ENCODE measurements at places on chromosomes 1 and 21.
A peak's percentile ranks its signal among the peaks of the same experiment; 100 is the strongest.

DNA sequence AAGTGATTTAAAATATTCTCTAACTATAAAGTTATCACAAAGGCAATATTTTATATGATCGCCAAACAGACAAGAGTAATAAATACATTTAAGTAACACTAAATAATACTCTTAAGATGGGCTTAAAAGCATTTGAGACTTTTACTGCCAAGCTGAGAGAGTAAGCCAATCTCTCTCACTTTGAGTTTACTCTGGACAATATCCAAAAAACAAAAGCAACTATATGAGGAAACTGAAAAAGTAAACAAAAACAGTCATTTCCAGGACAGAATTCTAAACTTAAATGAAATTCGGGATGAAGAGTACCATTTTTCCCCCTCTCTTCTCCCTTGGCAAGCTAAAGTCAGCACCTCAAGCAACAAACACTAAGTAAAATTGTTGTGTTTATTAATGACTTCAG lies 173.2 kb downstream of the COP1 start:
- DNase-seq, result no peak

GRCh38 chr1:47205918-47206317 lies 16.1 kb upstream of the PDZK1IP1 start:
- DNase-seq, result no peak

- no peak for DNase-seq
Observed at GRCh38 chr1:116690396-116690848, 22.9 kb upstream of the IGSF3 start.

- no peak for DNase-seq
Observed at GRCh38 chr1:119713039-119713748, 1.5 kb downstream of the PHGDH start.

- no peak for DNase-seq
Observed at GRCh38 chr21:27202301-27202700, 235.4 kb upstream of the ADAMTS5 start.

DNA sequence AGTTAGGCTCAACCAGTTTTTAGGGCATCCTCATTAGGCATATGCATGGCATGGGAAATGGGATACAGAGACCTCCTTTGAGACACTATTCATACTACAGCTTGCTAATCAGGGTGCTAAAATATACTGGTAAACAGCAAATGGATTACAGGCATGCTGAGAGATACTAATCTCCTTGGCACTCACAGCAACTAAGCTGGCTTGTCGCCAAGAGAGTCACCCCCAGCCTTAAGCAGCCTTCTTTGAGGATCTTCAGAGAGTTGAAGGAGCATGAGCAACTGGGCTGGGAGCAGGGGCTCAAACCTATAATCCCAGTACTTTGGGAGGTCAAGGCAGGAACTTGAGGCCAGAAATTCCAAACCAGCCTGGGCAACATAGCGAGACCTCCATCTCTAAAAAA lies 120.1 kb upstream of the NR5A2 start:
- no peak for DNase-seq

DNA sequence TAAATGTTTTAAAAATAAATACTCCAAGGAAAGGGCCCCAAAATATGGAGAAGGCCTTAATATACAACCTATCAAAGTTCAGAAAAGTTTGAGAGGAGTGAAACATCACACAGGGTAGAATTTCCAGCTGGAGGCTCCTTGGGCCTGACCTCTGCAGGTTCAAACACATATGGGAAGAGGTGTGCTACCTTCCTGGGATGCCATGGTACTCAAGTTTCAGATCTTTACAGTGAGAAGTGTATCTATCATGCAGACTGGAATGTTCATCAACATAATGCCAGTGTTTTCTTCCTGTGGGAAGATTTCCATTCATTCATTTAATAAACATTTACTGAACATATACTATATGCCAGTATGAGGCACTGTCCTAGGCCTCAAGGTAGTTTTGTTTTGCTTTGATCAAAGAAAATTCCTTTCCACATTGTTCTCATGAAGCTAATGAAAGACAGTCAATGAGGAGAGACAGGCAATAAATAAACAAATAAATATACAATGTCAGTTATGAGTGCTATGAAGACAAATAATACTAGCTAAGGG lies 14.6 kb upstream of the ADAR start:
- DNase-seq, result no peak

GRCh38 chr1:244862354-244862698 lies 2.0 kb downstream of the HNRNPU start:
- DNase-seq, result no peak

GRCh38 chr1:10178597-10179405 lies 31.6 kb upstream of the KIF1B start:
- DNase-seq, result no peak

- no peak for DNase-seq
Observed at GRCh38 chr21:44994047-44994694, 54.3 kb downstream of the SLX9 start.

- DNase-seq, result no peak
Observed at GRCh38 chr1:239891621-239892358, 199.9 kb upstream of the FMN2 start.

GRCh38 chr1:114468710-114469468 lies 42.1 kb downstream of the TRIM33 start:
- DNase-seq, result no peak

- DNase-seq, result no peak
Observed at GRCh38 chr1:27556435-27556780, 47.5 kb downstream of the AHDC1 start.

GRCh38 chr1:76106719-76107235 lies 32.2 kb downstream of the ST6GALNAC3 start:
- no peak for DNase-seq

GRCh38 chr1:47783638-47784496 lies 213.3 kb downstream of the TRABD2B start:
- no peak for DNase-seq

DNA sequence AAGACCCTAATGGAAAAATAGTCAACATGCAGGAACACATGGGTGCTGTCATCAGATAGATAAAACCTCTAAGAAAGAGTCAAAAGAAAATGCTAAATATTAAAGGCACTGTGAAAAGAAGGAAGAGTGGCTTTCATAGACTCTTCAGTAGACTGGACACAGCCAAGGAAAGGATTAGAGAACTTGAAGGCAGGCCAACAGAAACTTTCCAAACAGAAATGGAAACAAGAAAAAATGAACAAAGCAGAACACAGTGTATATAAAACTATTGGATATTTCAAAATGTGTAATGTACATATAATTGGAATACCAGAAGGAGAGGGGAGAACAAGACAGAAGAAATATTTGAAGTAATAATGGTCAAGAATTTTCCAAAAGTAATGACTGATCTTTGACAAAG lies 431.9 kb downstream of the MATN1 start:
- no peak for DNase-seq

GRCh38 chr1:37999430-38000232 lies 5.7 kb downstream of the FHL3 start:
- DNase-seq, result peak; percentile 74

DNA sequence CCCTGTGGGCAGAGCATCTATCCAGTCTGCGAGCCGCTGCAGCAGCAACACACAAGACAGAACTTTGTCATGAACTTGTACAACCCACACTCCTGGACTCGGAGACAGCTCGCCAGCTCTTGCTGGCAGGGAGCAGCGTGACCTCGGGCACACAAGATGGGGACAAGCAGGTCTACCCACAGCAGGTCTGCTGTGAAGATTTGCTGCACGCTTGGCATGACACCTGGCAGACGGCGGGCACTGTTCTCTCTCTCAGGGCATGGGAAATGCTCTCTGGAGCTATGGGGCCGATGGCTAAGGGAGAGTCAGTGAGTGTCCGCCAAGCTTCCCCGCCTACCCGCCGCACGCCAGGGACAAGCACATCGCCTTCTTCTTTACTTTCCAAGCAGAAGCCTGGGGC lies 90.0 kb downstream of the STUM start:
- DNase-seq, result no peak

- no peak for DNase-seq
Observed at GRCh38 chr1:246727594-246727993, 3.4 kb downstream of the SCCPDH start.

DNA sequence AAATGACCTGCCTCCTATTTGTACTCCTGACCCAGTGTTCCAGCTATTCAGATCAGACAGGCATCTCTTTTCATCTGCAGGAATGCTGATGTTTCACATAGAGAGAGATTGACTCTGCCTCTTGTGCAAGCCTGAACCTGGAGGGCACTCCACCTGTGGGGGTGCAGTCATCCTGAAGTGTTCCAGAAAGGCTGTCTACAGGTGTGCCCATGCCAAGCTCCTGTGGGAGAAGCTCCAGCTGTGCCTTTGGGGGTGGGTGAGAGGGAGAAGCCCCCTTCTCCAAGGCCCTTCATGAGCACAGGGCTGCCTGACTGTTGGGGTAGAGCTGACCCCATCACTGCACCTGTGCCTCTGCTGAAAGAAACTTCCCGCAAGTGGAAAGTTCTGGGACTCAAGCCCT lies 22.8 kb downstream of the IFI44 start:
- DNase-seq, result no peak

GRCh38 chr1:244325056-244325758 lies 126.5 kb downstream of the ADSS2 start:
- no peak for DNase-seq

DNA sequence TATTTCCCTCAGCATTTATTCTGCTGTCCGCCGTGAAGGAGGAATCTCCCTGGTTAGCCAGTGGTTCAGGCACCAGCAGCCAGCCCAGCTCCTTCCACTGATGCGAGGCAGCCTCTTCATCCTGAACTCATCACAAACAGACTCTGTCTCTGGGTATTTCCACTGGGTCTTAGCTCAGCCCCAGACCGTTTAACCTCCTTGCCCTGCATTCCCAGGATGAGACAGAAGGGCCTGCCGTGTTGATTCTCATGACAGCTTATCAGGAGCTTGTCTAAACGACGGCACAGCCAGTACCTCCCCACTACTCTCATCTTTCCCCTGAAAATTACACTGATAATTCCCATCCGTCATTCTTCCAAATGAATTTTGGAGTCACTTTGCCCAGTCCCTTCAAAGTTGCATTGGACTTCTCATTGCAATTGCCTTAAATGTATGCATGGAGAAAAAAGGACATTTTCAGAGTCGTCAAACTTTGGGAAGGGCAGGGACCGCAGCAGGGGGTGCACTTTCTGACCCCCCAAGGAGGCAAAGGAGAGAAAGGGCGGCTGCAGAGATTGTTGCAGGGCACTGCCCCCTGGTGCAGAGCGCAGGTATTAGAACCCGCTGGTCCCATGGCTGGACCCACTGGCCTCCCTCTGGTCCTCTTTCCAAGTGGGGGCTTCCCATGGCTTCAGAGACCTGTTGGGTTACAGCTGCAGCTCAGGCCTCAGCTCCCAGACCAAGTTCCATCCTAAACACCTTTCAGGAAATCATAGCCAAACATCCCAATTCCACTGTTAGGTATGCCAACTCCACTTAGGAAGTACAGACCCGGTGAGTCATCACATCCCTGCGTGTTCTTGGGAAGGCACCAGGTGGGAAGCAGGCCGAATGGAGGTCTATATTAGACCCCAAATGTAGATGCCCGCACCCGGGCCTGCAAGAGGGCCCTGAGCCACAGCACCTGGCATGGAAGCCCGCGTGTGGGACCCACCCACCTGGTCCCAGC lies 3.7 kb upstream of the MEGF6 start:
- no peak for DNase-seq

DNA sequence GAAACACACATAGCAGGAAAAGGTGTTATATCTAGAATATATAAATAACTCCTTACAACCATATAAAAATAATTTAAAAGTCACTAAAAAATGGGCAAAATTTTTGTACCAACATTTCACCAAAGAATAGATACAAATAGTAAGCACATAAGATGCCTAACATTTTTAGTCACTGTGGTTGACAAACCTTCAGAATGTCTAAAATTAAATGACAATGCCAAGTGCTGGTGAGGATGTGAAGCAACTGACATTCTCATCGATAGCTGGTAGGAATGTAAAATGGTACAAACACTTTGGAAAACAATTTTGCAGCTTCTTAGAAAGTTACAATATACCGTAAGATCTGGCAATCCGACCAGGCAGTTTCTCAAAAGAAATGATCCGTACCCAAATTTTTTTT lies 14.4 kb upstream of the TOMM20 start:
- DNase-seq, result no peak

All from endothelial cell (in vitro differentiated cells).